ENCODE measurements at places on chromosomes 3 and 15.

GRCh38 chr3:12288182-12289129, at the start of gene PPARG:
Gene PPARG (plus strand): TSS chr3:12289070. CDS start chr3:12379712, 90,642 bp downstream.
- no peak for DNase-seq

DNA sequence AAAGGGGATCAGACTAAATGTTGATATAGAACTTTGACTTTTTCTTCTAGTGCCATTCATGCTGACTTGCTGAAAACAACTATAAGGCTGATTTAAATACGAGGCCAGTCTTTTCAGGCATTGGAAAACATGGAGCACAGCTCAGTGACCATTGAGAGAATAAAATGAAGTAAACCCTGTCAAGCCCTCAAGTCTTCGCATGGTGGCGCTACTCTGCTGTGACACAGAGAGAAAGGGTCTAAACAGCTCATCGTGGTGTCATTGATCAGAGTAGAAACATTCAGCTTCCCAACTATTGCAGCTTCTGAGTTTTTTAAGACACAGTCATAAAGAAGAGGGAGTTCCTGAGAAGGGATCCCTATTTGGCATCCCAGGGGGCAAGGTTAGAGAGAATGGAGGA, 716.2 kb downstream of the DIPK2A start:
- DNase-seq = no peak

GRCh38 chr3:186594591-186595113, 18.2 kb upstream of the AHSG start:
- DNase-seq = no peak

DNA sequence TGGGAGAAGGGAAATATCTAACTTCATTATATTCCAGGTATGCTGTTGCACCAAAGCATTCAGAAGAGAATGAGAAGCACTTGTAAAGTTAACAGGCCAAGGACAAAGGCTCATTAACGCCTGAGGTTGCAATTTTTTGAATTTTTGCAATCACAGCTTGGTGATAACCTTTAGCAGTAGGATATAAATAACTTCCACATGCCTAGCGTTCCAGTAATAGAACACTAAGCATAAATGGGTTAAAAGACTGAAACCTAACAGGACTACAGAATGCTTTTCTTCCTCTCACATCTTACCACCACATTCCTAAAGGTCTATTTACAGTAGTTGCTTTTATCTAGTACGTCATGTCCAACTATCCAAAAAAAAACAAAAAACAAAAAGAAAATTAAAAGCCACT, 57.4 kb upstream of the IMPG2 start:
- DNase-seq = no peak

DNA sequence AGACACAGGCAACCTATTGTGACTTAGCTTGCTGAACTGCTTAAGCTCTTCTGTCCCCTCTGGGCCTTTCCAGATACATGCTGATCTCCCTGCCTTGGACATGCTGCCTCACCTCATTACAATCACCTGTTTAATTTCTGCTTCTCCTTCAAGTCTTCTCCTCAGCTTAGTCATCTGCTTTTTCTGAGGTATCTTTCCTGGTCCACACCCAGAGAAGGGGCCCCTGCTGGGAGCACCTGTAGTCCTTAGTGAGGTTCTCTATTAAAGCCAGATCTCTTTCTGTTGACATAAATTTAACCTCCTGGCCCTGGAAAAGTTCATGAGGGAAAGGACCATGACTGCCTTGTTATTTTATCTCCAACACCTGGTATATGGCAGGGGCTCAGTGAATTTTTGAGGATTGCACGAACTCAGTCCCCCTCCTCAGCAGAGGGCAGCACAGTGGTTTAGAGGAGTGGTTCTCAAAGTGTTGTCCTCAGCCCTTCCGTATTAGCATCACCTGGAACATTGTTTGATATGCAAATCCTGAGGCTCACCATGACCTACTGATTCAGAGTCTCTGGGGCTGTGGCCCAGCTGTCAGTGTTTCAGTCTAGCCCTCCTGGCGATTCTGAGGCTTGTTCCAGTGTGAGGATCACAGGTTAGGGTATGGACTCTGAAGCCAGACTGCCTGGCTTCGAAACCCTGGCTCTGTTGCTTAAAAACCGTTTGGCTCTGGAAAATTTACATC, 12.7 kb downstream of the COL6A6 start:
- DNase-seq = no peak

Data from T-helper 9 cell (primary cell).